ENCODE measurements at places on chromosomes 2 and 18. TPM values are rescaled to one million over a fixed set of nuclear protein-coding genes. Genes with fewer than 3 reads are reported as not detected.

GRCh38 chr2:162103443-162104009 lies 29.5 kb upstream of the DPP4 start:
- DNase-seq = peak; percentile 47

FAM168B gene
- 87.8 TPM for polyA plus RNA-seq

DNA sequence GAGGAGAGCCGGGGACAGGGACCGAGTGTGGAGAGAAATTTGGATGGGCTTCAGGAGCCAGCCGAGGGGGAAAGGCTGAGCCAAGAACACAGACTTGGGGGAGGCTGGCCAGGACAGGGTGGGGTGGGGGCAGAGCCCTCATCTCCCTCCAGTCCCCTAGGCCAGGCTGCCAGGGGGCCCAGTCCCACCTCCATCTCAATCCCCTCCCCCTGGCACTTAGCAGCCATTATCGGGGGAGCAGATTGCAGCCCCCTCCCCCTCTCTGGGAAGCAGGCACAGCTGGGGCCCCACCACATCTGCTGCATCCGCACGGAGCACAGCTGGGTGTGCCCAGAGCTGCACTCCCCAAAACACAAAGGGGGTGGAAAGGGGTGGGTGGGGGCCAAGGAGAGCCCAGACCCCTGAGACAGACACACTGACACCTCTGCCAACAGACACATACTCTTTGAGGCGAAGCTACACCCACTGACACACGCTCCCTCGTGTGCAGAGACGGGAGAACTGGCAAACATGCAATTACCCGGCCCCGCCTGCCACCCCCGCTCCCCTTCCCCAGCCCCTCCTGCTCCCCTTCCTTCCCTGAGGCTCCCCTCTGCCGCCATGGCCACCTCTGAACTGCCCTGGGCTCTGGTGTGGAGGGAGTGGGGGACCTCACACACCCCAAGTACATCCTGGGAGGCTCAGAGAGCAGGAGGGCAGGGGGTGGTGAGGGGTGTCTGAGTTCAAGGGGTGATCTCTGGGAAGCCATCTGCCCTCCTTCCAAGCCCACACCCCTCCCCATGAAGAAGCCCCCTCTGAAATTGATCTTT lies 5.1 kb upstream of the ASIC4 start:
- DNase-seq = no peak

DNA sequence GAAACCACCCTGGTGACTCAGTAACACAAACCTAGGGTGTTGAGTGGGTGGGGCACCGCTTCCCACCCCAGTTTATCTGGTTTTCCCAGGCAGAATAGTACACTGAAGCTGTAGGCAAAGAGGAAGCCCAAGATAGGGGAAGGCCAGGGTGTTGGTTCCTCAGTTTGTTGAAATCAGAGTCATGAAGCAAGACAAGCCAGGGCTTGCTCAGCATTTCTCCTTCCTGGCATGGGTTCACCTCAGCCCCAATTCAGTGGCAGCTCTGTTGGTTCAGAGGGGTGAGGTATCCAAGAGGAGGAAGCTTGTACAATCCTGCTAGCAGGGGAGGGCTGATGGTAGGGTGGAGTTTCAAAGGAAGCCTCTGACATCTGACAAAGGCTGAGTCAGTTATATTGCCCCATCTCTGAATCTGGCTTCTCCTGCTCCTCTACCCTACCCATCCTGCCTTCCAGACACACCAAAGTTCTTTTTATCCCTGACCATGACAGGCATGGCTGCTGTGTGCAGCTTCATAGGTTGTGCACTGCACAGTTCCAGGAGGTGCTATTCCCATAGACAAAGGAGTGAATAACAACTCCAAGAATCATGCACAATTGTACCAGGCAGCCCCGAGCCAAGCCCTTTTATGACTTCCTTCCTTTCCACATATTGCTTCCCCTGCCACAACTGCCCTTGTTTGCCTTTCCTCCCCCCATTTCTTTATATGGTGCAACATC lies 24.9 kb upstream of the RAB10 start:
- DNase-seq = peak; percentile 49

DNA sequence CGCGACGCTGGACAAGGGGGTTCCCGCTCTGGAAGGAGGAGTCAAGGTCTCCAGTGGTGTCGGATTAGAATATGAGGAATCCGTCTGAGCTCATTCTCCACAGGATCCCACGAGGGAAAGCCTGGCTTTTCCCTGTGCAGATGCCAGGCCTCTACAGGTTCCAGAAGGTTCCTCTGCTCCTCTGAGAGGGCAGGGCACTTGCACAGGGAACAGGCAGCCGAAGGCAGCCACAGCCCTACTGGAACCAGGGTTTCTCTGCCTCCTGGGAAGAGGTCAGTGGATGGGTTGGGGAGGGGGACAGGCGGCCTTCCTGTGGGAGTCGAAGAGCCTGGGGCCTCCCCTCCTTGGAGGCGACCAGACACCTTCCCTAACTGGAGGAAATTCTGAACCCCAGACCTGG lies 1.7 kb upstream of the AQP12A start:
- DNase-seq = no peak

STPG4 gene
- not detected for polyA plus RNA-seq

DNA sequence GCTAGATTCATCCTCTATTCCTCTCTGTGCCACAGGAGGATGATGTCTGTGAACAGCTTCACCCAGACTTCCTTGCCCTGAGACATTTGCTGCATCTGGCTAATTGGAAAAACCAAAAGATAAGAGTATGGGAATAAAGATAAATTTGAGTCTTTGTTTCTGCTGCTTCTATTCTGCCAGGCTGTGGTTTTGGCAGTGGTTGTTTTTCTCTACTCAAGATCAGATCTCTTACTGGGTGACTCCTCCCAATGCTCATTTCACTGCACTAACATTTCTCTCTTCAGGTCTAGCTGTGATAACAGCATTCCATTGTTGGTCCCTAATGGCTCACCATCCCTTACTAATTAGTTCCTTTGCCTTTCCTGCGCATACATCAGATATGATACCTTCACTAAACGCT lies 89.5 kb downstream of the CALCRL start:
- DNase-seq = no peak

GRCh38 chr2:108587621-108588020 lies 53.4 kb downstream of the LIMS1 start:
- DNase-seq = peak; percentile 52

GRCh38 chr2:85710687-85711577 lies 16.8 kb downstream of the GNLY start:
- DNase-seq = peak; percentile 87

CFAP65 gene
- polyA plus RNA-seq = not detected

DNA sequence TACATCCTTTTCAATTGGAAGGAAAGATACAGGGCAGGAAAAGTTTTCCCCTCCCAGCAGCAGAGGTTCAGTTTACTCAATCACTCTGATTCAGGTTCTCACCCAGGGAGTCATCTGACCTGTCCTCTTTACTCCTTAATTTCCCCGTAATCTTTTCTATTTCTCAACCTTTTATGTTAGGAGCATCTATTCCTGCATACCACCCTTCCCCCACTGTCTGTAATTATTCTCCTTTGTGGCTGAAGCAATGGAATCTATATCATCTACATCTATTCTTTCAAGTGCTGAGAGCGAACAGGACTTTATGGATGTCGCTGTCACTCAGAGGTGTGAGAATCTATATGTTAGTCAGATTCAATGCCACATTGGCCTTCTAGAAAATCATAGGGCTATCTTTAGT lies 175.2 kb downstream of the NOL4 start:
- DNase-seq = no peak

CRYGC gene
- not detected for polyA plus RNA-seq

- peak; percentile 42 for DNase-seq
Measured at GRCh38 chr2:181231886-181232621, 225.1 kb upstream of the ITGA4 start.

DNA sequence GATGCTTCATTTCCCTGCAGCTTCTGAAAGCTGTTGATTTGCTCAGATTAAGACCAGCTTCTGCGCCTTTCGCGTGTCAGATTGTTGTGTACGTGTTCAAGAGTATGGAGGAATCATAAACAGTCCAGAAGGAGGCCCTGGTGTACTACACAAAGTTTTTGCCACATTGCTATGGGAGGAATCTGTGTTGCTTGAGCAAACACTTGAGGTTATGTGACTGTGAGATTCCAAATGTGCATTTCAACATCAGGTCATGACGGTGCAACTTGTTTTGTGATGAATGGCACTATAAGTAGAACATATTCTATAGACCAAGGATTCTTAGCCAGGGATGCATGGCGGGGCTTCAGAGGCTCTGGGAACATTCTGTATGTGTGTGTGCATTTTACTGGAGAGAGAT lies 35.0 kb downstream of the SRSF7 start:
- peak; percentile 67 for DNase-seq

- DNase-seq = peak; percentile 41
Measured at GRCh38 chr18:59605633-59606192, 91.5 kb downstream of the CCBE1 start.

RBFA gene
- polyA plus RNA-seq = 27.7 TPM

FOSL2 gene
- polyA plus RNA-seq = 27.8 TPM

- peak; percentile 38 for DNase-seq
Measured at GRCh38 chr18:47120428-47120827, 29.9 kb downstream of the HDHD2 start.

CERS6 gene
- polyA plus RNA-seq = 6.3 TPM
